Activated T-helper 17 cell treated with anti-CD3 and anti-CD28 coated beads, Interleukin-2, amount 50 U/mL, for 72 hours (primary cell): ENCODE measurements at places on chromosomes 4 and X. TPM values are rescaled to one million over a fixed set of nuclear protein-coding genes. Genes with fewer than 3 reads are reported as not detected.

GRCh38 chr4:172698256-172698655 lies 470.4 kb upstream of the GALNT7 start:
- no peak for ATAC-seq

- no peak for ATAC-seq
Observed at GRCh38 chr4:117634716-117635115, 399.6 kb upstream of the NDST3 start.

Gene FAM200B
- 10.3 TPM for total RNA-seq

Gene CDKL5
- total RNA-seq: 1.7 TPM

- ATAC-seq: no peak
Observed at GRCh38 chrX:57607295-57608187, 15.7 kb downstream of the ZXDB start.

DNA sequence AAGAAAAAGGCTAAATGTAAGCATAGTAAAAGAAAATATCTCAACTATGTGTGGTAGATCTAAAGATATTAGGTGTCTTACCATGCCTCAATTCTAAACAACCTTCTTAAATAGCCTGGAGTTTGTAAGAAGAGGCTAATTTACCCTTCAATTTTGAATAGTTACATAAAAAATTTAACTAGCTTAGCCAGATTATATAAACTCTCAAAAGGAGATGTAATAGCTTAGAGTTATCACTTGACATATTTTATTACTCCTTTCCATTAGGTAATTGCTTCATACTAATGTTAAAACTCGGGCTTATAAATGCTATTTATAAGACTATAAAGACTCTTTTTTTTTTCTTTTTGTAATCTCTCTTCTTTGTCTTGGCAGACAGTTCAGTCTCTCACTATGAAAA lies 297.5 kb upstream of the PABPC4L start:
- no peak for ATAC-seq

Gene DDX53
- not detected for total RNA-seq

DNA sequence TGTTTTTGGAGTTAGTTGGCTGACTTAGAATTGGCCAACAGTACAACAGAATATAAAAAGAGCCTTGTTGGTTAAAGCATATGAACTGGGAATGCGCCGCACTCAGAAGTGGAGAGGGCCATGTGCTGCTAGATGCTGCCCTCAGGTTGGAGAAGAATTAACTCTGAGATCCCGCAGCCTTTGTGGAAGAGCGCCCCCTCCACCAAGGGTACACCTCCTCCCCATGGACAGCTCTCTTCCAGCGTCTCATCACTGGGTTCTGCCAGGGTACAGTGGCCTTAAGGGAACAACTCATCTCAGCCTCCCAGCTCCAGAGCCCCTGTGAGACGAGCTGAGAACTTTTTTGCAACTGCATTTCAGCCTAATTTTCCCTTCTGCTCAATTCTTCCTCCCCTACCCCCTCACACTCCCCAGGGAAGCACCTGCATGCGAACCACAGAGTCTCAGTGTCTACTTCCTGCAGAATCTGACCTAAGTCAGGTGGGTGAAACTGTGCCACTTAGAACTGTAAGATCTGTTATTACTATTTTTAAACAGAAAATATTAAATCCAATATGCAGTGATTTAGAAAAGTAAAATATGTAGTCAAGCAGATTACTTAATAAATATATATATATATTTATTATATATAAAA lies 380.6 kb downstream of the RAB28 start:
- no peak for ATAC-seq

Gene GRK4
- 3.2 TPM for total RNA-seq

DNA sequence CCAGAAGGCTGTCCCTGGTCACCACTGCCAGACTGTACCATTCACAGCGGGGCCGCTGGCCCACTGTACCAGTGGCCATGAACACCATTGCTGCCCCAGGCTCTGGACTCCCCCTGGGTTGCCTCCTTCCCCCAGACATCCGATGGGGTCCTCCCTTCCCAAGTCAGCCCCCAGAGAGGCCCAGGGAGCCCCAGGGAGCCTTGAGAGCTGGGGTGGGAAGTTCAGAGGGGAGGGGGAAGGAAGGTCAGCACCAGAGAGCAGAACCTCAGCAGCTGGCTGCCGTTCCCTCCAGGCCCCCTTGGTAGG lies 441 bp upstream of the ARHGAP4 start:
- peak; percentile 3 for ATAC-seq

Gene CYP2U1
- total RNA-seq: 1.3 TPM

- ATAC-seq: no peak
Observed at GRCh38 chr4:154564311-154564710, 1.5 kb downstream of the FGB start.

GRCh38 chr4:14167876-14168510 lies 540.5 kb upstream of the BOD1L1 start:
- no peak for ATAC-seq

Gene NSUN7
- 0.50 TPM for total RNA-seq

Gene ADAM29
- not detected for total RNA-seq

Gene SHOX
- total RNA-seq: not detected

- ATAC-seq: no peak
Observed at GRCh38 chrX:78104447-78105176, 564 bp downstream of the PGK1 start.

DNA sequence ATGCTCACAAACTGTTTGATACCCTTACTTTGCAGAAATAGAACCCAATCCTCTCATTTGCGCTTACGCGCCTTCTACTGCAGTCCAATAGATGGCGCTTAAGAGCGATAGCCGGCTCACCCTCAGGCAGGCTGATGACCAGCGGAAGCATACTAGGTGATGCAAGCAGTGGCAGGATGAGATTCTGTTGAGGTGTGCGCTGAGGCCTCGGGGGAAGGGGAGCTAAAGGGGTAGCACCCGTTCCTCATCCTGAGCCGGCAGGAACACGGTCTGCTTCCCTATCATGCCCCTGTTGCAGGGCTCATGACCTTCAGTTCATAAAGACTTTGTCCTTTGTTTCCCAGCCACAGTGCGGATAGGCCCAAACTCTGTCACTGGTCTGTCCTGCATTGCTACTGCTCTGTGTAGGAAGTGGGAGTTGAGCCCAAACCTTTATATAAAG lies 628.9 kb downstream of the TLL1 start:
- ATAC-seq: no peak

- no peak for ATAC-seq
Observed at GRCh38 chrX:17710871-17711301, 26.4 kb upstream of the SCML1 start.

DNA sequence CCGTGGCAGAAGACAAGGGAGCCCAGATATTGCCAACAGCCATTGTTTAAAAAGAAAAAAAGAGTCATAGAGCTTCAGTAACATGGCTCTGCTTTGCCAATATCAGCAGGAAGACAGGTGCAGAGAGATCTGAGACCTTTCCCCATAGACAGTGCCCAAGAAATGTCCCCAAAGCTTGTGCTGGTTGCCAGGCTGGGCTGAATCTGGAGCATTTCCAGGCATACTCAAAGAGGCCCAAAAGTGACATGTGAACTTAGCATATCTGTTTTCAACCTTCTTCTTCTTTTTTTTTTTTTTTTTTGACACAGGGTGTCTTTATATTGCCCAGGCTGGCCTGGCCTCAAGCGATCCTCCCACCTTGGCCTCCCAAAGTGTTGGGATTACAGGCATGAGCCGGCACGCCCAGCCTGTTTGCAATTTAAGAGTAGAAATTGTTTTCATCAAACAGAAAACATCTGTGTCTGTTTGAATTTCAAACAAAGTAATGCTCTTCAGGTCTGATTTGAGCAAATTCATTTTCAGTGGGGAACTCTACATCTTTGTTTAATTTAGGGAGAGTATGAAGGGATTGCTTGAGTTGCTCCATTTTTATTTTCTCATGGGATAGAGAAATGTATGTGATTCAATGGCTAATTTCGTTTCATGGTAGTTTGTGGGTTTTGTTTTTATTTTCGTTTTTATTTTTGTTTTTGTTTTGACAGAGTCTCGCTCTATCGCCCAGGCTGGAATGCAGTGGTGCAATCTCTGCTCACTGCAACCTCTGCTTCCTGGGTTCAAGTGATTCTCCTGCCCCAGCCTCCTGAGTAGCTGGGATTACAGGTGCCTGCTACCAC lies 56.6 kb upstream of the RBM47 start:
- no peak for ATAC-seq

GRCh38 chr4:172751550-172751949 lies 417.1 kb upstream of the GALNT7 start:
- no peak for ATAC-seq

DNA sequence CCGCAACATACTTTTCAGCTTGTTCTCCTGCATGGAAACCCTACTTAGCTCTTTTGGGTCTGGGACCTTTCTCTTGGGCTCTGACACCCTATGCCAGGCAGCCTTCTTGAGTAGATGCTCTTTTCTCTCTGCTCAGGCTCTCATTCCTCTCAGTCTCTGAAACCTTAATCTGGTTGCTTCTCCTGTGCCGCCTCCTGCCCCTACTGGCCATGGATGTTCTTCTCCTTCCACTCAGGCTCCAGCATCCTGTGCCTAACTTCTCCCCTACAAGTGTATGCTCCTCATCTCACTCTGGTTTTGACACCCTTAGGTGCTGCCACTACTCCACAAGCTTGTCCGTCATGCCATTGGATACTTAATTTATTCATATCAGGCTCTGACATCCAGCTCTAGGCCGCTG lies 15.2 kb downstream of the BLTP1 start:
- no peak for ATAC-seq

GRCh38 chr4:62601737-62602136 lies 1401.6 kb downstream of the ADGRL3 start:
- no peak for ATAC-seq

Gene TCP11X2
- total RNA-seq: not detected

Gene P2RY4
- total RNA-seq: 0.35 TPM

DNA sequence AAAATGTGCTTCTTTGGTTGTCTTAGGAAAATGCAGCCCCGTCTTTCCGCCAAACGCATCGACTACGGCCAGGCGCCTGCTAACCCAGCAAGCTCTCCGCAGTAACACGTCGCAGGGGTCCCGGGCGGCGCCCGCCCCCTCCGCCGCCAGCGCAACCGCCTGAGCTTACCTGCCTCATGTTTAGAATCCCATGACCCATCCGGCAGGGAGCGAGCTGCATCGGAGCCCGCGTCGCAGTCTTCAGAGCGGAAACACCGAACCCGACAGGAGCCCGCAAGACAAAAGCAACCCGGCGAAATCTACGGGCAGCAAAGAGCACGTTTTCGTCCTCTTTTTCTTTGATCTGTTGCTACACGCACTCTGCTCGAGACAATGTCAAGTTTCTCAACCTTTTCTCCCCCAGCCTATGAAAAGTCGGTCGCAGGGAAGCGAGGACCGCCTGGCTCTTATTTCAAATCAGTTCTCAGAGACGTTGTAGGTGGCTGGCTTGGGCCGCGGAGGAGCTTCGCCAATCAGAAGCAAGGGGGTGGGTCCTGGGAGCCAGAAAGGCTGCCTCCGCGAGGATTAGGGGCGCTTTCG lies at the start of gene MID1:
Gene MID1, minus strand, starts transcription at position 465 of the 579 bp plus-strand sequence. CDS start 53,038 bp downstream, outside the sequence.
- ATAC-seq: no peak

DNA sequence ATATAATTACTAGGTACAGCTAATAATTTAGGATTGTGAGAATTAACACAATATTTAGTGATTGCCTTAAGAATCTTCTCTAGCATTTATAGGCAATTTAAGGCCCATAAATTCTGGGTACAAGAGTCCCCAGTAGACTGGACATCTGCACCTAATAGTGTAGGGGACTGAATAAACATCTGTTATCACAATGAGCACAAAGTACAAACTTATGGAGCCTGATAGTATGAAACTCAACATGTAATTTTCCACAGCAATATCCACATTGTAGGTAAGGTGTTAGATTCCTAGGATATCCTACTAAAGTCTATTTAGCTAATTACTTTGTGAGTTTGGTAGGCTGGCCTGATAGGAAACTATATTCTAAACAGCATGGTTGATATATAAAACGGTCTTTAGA lies 178.3 kb downstream of the FAM13A start:
- no peak for ATAC-seq

Gene SEPTIN6
- 204 TPM for total RNA-seq

Gene REPS2
- 0.26 TPM for total RNA-seq

- ATAC-seq: no peak
Observed at GRCh38 chrX:85627363-85627762, 247.9 kb upstream of the POF1B start.

Gene FHDC1
- 0.48 TPM for total RNA-seq

- no peak for ATAC-seq
Observed at GRCh38 chr4:176482972-176483371, 163.2 kb downstream of the SPCS3 start.

DNA sequence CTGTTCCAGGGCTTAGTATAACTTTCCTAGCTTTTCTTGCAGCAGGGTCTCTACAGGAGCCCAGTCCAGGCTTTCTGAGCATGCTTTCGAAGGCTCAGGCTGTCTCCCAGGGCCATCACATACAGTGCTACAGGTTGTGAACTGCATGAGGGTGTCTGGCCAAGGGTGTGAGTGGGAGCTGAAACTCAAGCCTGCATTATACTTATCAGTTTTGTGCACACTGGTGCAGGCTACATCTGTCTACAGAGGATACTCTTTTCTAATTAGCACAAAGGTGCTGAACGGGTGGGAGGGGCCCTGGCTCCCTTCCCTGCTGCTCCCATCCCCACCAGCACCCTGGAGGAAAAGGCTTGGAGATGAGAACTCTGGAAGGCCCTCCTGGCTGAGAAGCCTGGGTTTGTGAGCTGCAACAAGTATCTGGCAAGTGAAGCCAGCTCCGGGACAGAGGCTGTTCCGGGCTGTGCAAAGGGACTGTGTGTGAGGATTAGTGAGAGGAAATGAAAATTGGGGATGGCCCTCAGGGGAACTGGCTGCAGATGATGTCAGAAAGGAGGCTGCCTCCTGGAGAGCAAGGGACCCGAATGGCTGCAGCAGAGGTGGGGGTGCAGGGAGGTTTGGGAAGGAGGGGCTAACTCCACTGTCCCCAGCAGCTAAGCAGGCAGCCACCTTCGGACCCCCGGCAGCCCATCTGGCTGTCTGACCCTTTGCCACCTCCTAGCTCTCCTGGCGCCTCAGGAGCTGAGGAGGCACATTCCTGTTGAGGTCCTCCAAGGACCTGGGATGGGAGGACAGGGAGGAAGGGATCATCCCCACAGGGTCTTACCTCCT lies 68.5 kb downstream of the EFNB1 start:
- no peak for ATAC-seq

Gene SPANXA1
- not detected for total RNA-seq

DNA sequence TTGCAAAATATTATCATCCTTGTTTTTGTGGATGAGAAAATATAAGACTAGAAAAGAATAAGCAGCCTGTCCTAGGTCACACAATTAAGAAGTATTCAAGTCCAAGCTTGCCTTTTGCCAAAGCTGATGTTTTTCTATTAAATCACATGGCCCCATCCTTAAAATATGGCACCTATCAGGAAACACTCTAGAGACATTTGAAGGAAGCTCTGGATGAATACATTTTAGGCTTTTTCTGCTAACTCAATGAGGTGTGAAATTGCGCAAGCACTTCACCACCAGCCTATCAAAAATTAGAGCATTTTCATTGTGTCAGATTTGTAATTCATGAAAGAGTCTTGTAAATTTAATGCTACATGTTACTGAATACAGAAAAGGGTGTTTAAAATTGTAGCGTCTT lies 251.1 kb upstream of the MAD2L1 start:
- no peak for ATAC-seq

Gene VSIG1
- 1.4 TPM for total RNA-seq

- no peak for ATAC-seq
Observed at GRCh38 chr4:54082168-54082567, 17.8 kb upstream of the CHIC2 start.

DNA sequence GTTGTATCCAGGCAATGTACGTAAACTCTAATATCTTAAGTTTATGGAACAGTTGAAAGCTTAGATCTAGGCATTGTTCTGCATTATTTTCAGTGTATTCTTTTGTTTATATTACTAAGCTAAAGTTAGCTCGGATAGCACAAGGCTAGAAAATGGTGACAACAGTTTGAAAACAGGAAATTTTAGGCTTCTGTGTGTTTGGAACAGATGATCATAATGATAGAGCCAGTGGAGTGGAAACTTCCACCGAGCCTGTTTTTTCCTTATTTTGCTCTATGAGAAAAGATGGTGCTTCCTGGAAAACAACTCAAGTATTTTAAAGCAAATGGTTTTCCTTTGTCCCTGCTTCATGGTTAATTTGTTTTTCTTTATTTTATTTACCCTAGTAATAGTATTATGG lies 70.8 kb downstream of the GAB1 start:
- ATAC-seq: no peak
